ENCODE measurements at places on chromosomes 3 and 15. TPM values are rescaled to one million over a fixed set of nuclear protein-coding genes. Genes with fewer than 3 reads are reported as not detected.

EFHB gene
- 0.54 TPM for total RNA-seq

SLC51B gene
- not detected for total RNA-seq

CLRN1 gene
- total RNA-seq = not detected

FBXO40 gene
- total RNA-seq = not detected

CDHR4 gene
- total RNA-seq = not detected

MYZAP gene
- 0.54 TPM for total RNA-seq

U2SURP gene
- 26.9 TPM for total RNA-seq

TRIM42 gene
- not detected for total RNA-seq

FGF7 gene
- 3.2 TPM for total RNA-seq

ARPP19 gene
- total RNA-seq = 47.1 TPM

LYZL4 gene
- total RNA-seq = not detected

POLQ gene
- 0.36 TPM for total RNA-seq

CRTC3 gene
- 20.6 TPM for total RNA-seq

ZBED2 gene
- not detected for total RNA-seq

TMC3 gene
- total RNA-seq = 0.32 TPM

GPR171 gene
- not detected for total RNA-seq

FEZF2 gene
- total RNA-seq = not detected

FSD2 gene
- total RNA-seq = not detected

CACNA1D gene
- not detected for total RNA-seq

OPA1 gene
- 33.5 TPM for total RNA-seq

Data from cardiac atrium fibroblast (primary cell).